ENCODE measurements at places on chromosomes 3 and 15.

GRCh38 chr3:117277816-117278215 is 568.2 kb downstream of the TUSC7 start:
- no peak for DNase-seq

- DNase-seq, result no peak
These were observed 147.5 kb downstream of the NTRK3 start for GRCh38 chr15:88108991-88109390.

- no peak for DNase-seq
These were observed 443.3 kb downstream of the MAGI1 start for GRCh38 chr3:65595222-65596028.

DNA sequence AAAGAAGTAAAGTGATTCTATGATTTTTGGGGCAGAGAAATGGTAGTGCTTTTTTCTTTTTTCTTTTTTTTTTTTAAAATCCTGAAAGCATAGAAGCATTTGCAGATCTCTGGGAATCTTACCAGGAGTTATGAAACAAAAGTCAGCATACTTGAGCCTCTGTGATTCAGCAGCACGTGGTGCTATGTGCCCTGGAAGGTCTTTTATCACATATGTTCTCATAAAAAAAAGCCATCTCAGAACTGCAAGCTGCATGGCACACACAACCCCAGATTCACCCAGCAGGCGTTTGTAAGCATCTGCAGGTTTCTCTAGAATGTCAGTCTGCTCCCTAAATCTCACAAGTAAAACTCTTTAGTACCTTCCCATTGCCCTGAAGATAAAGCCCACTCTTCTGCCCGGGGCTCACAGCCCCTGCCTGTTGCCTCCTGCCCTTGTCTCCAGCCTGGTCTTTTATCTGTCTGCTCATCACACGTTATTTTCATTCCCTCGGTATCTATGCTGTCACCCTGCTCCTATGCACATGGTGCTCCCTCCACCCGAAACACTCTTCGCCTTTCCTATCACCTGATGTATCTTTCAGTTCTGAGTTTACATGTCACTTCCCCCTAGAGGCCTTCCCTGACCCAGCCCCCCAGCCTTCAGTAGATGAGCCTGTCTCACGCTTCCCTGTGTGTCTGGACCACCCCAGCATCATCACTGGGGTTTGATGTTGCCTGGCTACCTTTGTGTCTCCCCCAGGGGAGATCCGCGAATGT is 72.4 kb downstream of the CHDH start:
- DNase-seq, result no peak

DNA sequence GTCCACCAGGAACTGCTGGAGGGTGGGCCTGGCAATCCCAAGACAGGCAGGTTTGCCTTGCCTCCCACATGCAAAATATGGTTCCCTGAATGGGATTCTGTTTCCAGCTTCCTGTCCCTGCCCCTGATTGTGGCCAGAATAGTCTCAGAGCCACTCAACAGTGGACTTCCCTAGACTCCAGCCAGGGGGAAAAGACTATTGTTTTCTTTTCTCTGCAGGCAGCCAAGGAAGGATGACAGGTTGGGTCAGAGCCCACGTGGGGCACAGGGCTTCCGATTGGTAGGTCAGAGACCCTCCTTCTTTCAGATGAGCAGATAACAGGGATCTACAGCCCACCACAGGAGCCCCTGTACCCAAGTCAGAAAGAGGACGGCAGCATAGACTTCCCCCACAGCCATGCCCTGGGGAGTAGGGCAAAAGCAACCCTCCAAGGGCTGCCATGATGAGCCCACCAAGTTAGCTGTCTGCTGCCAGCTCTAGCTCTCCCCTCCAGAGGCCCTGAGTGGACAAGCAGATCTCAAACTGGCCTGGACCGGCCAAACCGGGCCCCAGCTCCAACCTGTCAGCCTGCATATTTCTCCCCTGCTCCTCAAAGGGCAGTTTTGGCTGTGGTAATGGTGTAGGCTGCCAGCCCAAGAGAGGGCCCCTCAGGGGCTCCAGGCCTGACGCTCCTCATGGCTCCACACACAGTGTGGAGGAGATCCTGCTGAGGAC is 6.4 kb downstream of the TLR9 start:
- DNase-seq, result no peak

DNA sequence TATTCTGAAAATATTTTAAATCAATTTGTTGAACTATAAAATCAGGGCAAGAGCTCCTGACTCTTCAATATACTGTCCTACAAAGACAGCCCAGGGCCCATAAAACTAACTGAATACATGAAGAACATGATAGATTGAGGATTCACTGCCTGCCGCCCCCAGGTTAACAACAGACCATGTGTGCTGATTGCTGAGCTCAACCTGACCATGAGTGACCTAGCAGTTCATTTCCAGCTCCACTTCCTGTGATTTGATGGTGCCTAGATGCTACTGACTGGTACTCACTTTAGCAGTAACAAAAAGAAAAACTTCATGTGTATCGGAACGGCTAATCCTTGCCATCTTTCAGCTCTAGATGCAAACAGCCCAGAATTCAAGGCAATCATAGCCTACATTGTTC is 9.6 kb upstream of the KLF13 start:
- DNase-seq, result no peak

- DNase-seq, result no peak
These were observed 255.4 kb upstream of the ARPP21 start for GRCh38 chr3:35383719-35384555.

DNA sequence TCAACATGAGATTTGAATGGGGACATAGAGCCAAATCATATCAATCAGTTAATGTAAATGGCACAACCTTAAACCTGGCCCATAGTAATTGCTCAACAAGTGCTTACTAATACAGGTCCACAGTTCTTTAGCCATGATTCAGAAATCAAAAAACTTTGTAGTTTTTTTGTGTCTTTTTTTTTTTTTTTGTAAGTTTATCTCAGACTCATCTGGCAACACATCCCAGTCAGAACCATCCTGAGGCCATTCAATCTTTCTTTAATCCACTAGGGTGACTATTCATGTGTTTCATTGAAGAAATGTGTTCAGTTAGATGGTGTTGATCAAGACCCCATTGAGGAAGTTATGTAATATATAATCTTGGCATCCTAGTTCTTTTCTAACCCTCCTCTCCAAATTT is 65.4 kb downstream of the ABI3BP start:
- no peak for DNase-seq

GRCh38 chr15:39041979-39042495 is 477.4 kb upstream of the RASGRP1 start:
- DNase-seq, result no peak

DNA sequence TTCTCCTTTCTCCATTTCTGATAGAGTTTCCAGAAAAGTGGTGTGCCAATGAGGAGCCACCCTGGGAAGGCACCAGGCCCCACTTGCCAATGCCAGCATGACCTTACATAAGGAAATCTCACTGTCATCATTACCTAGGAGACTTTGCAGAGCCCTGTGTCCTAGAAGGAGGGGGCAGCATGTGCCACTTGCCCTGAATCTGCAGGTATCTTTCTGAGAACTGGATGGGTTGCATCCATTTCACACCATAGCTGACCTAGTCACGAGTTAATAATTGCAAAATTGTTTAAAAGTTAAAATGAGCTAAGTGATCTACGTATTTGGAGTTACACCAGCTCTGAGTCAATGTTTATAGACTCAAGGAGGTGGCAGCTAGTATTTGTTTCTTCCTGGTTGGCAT is 14.3 kb downstream of the CA12 start:
- no peak for DNase-seq

- DNase-seq, result no peak
These were observed 28.3 kb downstream of the IDH3A start for GRCh38 chr15:78177447-78177873.

DNA sequence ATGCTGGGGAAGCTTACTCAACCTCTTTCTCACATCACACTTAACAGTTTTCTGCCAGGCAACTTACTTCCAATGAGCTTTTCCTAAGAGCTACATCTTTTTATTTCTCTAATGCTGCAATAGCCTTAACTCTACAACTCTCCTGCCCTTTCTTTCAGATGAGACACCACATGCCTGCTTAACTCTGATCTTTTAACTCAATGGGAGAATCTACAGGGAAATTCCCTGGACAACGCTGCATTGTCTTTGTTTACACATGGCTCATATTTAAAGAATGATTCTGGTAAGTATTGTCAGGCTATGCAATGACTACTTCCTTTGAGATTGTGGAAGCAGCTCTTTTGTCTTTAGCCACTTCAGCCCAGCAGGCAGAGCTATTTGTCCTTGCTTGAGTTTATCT is 353.1 kb upstream of the BCHE start:
- DNase-seq, result no peak

DNA sequence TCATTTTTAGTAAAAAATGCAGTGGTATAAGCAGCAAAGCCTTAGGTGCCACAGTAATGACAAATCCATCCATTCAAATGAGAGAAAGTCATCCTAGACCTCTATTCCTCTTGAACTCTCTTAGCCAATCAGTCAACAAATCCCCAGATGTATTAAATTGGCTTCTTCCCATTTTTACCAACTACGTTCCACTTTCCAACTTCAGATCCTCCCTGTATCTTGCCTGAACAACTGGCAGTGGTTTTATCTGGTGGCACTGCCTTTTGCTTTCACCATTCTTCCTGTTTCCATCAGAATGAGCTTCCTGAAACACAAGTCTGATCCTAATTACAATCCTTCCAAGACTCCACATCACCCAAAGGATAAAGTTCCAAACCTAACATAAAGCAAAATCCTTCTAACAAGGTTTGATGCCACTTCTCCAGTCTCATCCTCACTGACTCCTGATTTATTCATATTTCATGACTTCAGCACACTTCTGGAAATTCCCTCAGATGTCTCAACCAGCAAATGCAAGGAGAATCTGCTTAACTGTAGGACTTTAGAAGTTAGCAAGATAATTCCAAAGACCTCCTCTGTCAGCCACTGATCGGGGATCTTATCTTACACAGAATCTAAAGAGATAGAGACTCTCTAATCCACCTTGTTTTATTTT is 69.8 kb upstream of the SLC4A7 start:
- no peak for DNase-seq

DNA sequence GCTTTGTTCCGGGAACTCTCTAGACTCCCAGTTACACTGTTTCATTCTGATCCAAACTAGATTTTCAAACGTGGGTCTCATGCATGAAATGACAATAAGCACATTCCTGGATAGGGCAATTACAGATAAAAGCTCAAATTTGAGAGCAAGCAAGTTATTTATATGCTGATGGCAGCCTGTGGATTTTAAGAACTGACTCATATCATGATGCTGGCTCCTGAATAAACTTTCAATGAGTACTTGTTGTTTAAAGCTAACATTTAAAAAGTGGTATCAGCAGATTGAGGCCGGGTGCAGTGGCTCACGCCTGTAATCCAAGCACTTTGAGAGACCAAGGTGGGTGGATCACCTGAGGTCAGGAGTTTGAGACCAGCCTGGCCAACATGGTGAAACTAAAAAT is 66.6 kb downstream of the LEO1 start:
- no peak for DNase-seq

DNA sequence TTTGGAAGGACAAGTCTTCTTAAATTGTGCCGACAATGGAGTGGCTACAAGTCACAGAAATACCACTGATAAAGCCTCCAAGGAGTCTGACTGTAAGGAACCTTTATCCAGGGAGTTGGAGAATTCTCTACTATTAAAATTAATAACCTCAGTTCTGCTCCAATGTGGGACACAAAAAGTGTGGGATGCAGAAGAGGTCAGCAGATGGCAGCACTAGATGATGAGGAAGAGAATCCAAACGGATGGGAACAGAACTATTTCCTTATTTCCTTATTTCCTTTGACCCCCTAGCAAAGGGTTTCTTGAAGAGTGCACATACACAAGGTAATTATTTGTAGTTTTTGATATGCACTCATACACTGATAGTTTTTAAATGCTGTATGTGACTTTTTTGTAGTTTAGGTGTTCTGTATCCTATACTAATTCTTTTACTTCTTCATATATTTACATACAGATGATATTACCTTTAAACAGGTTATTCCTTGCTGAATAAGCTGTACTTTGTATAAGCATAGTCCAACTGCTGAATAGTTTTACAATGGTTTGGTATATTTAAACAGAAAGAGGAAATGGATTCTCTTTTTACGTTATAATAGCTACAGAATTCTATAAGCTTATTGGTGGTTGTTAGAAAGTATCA is 25.6 kb upstream of the NLGN1 start:
- DNase-seq, result no peak

DNA sequence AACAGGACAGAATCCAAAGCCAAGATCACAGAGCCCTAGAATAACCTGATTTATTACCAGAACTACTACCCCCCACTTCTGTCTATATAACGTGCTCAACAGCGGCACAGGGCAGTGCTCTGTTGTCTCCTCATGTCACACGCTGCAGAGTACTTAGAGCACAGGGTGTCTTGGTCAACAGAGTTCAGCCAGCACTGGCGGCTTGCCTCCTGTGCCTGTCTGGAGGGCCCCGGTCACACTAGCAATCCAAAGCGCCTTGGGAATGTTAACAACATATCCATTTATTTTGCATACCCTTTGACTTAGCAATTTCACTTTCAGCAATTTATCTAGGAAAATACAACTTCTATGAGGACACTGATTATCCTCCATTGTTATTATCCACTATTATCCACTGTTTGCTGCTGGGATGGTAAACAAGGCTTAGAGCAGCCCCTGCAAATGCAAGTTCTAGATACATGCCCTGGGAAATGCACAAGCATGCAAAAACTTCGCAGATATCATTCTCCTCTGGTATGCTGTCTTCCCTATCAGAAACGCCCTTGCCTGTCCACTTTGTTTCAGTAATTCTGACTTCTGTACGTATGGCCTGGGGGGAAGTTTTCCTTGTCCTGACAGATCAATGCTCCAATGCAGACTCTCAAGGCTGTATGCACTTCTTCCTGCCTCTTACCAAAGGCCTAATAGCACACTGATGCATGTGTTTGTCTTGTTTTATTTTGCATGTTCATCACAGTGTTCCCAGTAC is 86.2 kb upstream of the OCA2 start:
- no peak for DNase-seq

DNA sequence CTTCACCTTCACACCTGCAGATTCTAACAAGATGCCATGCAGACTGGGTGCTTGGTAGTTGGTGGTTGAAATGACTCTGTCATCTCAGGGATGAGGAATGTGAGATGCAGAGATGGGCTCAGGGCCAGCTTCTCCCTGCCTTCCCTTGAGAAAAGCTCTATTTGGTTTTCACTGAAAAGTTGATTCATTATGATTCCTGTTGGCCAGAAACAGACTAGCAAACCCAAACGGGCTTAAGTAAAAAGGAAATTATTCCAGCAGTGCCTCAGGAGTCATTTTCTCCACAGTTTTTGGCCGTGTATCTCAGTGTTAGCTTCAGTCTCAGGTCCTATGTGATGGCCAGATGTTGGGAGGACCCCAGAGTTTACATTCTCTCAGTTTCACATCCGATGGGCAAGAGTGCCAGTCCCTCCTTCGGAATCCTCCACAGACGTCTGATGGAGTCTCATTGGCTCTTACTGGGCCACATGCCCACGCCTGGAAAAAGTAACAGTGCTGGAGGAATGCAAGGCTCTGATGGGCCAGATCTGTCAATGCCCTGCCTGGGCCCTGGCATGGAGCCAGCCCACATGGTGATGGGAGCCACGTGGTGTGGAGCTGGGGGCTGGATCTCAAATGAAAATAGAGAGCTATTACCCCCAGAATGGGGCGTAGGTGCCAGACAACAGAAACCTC is 22.3 kb upstream of the SACM1L start:
- DNase-seq, result no peak
